Mesothelial cell of epicardium (in vitro differentiated cells): ENCODE measurements at places on chromosomes 5 and 9.

GRCh38 chr5:111398013-111398412, 114.3 kb downstream of the STARD4 start:
- no peak for DNase-seq

- no peak for DNase-seq
These were observed 157.0 kb upstream of the RASEF start for GRCh38 chr9:83219924-83220438.

DNA sequence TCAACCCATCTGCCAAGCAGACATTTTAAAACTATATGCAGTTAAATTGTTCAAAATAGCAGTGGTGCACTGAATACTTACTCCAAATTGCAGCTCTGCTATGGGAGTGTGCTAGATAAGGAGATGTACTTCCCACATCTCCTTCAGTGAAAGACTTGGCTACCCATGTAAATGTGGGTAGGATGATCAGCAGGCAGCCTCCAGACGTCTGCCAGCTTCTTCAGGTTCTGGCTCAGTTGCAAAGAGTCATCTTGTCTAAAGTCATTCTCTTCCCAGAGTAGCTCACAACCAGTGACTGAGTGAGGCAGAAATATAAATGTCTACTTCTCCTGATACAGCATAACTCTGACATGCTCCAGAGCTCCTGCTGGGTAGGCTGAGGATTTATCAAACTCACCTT, 1050.0 kb upstream of the CDH10 start:
- no peak for DNase-seq

- DNase-seq, result no peak
These were observed 56.4 kb upstream of the GGTA1 start for GRCh38 chr9:121556082-121556481.

GRCh38 chr9:70484232-70485130, 70.0 kb upstream of the KLF9 start:
- no peak for DNase-seq

DNA sequence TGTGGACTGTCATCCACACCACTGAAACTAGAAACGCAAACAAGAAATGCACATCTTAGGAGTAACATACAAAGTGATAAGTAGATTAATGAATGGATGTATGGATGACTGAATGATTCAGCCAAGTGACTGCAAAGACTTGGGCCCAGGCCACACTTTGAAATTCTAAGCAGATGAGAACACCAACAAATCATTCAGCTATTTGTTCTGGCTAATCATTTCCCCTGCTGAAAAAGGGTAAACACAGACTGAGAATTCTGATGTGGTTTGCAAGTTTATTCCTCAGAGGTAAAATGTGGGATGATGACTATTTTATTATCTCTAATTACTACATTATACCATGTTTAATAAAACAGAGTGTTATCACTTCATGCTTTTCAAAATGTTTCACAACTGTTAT, 163.2 kb upstream of the ADAMTS16 start:
- no peak for DNase-seq

- no peak for DNase-seq
These were observed 200.1 kb downstream of the MEF2C start for GRCh38 chr5:88682881-88683361.
